HT-29 (cell line): ENCODE measurements at places on chromosomes 7 and 10. TPM values are rescaled to one million over a fixed set of nuclear protein-coding genes. Genes with fewer than 3 reads are reported as not detected.

Gene VWDE
- total RNA-seq: not detected in 2 replicates

Gene GFRA1
- not detected in 2 replicates for total RNA-seq

Gene CUZD1
- not detected in 2 replicates for total RNA-seq

DNA sequence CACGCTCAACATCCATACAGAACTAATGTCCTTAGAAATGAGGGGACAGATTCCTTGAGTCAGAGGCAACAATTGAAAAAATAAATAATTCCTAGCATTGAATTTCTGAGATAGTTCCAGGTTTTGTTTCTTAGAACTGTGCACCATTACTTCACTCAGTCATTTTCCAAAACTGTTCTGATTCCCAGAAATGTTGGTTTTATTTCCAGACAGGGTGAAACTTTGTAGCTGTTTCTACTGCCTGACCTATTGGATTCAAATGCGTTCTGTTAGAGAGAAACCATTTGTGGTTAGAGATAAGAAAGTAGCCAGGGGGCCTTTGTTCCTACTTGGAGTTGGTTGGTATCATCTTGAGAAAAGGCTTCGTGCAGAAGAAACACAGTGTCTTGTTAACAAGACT is 8.1 kb upstream of the DEPP1 start:
- no peak for DNase-seq

DNA sequence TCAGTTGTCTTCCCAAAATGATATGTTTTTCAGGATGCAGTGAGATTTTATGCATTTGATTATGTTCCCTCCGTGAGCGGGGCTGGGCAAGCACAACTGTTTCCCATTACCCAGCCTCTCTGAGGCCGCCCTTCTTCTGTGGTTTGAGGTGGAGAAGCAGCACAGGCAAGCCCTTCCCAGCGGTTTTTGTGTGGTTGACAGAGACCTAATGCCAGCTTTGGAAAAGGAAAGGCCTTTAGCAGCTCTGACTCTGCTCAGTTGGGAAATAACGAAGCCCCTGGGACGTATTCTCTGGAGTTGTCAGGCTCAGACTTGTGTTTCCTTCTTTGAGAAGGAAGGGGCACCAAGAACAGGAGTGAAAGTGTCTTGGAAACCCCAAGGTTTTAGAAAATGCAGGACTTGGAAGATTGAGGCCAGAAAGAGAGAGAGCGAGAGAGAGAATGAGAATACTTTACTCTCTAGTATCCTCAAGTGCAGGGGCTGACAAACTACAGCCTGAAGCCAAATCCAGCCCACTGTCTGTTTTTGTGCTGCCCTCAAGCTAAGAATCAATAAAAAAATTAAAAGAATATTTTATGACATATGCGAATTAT is 20.6 kb upstream of the PDCD4 start:
- no peak for DNase-seq

GRCh38 chr10:100518761-100519241 is 860 bp downstream of the SEC31B start:
- peak; percentile 86 for DNase-seq

GRCh38 chr10:131729938-131730660 is 170.7 kb upstream of the PPP2R2D start:
- DNase-seq: no peak

DNA sequence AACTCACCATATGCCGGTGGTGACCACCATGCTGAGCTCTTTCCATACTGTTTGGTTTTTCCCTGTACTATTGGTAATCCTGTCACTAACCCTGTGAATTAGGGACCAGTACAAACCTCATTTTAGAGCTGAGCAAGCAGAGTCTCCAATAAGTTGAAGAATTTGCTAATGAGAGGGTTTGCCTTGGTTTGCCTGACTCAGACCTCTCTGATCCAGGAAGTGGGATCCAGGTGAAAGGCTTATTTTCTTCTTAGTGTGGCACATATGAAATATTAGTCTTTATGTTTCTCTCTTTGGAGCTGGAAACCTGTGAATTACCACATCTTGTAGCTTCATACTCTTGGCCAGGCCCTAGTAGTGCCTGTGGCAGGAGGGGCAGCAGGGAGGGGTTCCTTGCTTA is 114.1 kb upstream of the IGFBP3 start:
- no peak for DNase-seq

GRCh38 chr10:80855348-80855971 is 317.8 kb downstream of the SH2D4B start:
- DNase-seq: peak; percentile 12

DNA sequence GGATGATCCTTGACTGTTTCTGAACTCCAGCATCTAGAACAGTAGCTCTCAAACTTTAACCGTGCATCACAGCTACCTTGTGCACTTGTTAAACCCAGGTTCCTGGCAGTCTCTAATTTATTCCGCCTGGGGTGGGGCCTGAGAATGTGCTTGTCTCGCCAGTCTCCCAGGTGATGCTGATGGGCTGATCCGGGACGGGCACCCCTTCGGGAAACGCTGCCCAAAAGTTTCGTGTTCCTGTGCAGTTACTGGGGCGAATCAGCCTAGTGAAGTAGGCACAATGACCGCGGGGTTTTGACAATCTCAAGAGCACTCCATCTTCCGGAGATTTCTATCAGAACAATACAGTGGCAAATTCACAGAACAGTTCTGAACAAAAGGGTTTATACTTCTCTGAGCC is 29.9 kb downstream of the ADCYAP1R1 start:
- DNase-seq: no peak
